ENCODE measurements at places on chromosomes 12 and 14. TPM values are rescaled to one million over a fixed set of nuclear protein-coding genes. Genes with fewer than 3 reads are reported as not detected.

Gene PRKD1
- total RNA-seq = 0.56 TPM

Gene IL31
- not detected for total RNA-seq

Gene TCL1A
- total RNA-seq = 0.40 TPM

Gene PTPN21
- 10.5 TPM for total RNA-seq

Gene APOF
- not detected for total RNA-seq

Gene CLIP1
- 132 TPM for total RNA-seq

Gene MIP
- not detected for total RNA-seq

Gene ITPK1
- total RNA-seq = 22.1 TPM

Gene CLEC1B
- not detected for total RNA-seq

Gene TAS2R42
- not detected for total RNA-seq

Gene SLC39A2
- 15.7 TPM for total RNA-seq

Gene AKAP3
- 0.32 TPM for total RNA-seq

Gene PZP
- not detected for total RNA-seq

Gene SLC8A3
- 0.08 TPM for total RNA-seq

Gene RIMBP2
- total RNA-seq = 2.3 TPM

Gene COX8C
- not detected for total RNA-seq

Gene SCN8A
- 0.68 TPM for total RNA-seq

Gene KRT85
- total RNA-seq = not detected

Gene MMP14
- total RNA-seq = 109 TPM

Gene PIWIL1
- not detected for total RNA-seq

Gene TAS2R13
- total RNA-seq = 0.44 TPM

Gene COCH
- total RNA-seq = 0.12 TPM

Gene MRPS35
- total RNA-seq = 37.7 TPM

Gene PLA2G1B
- total RNA-seq = not detected

Gene SETD1B
- 16.3 TPM for total RNA-seq

Gene ASB2
- total RNA-seq = 1.00 TPM

Gene TAS2R9
- total RNA-seq = not detected

Gene TPPP2
- total RNA-seq = not detected

Gene ZFC3H1
- 29.0 TPM for total RNA-seq

Gene L3HYPDH
- 11.5 TPM for total RNA-seq

Gene RTL1
- total RNA-seq = not detected

Gene SYNE3
- 1.9 TPM for total RNA-seq

Gene SLC38A1
- 71.5 TPM for total RNA-seq

Gene DPY19L2
- 0.80 TPM for total RNA-seq

Gene SERPINA4
- not detected for total RNA-seq

Gene KLHDC2
- 35.1 TPM for total RNA-seq

Gene BCL2L2
- total RNA-seq = 29.1 TPM

Gene MAP3K9
- total RNA-seq = 20.1 TPM

Gene KERA
- total RNA-seq = not detected

Gene PHETA1
- total RNA-seq = 9.2 TPM

Gene CKB
- 17.8 TPM for total RNA-seq

Gene LRRK2
- total RNA-seq = 14.6 TPM

Gene CARMIL3
- total RNA-seq = 0.48 TPM

Gene SLC38A4
- total RNA-seq = 2.4 TPM

Gene ALDH6A1
- total RNA-seq = 17.0 TPM

Gene CD69
- 0.68 TPM for total RNA-seq

Gene SLC17A8
- total RNA-seq = not detected

Gene A2M
- total RNA-seq = 86.9 TPM

Gene FAM222A
- 5.4 TPM for total RNA-seq

Gene ESRRB
- 0.12 TPM for total RNA-seq

Gene DTX1
- total RNA-seq = 0.68 TPM

Gene FOXG1
- not detected for total RNA-seq

Gene SPTB
- total RNA-seq = 0.08 TPM

Data from esophagus mucosa (tissue), 1 donor.